ENCODE measurements at places on chromosomes 7 and 10. TPM values are rescaled to one million over a fixed set of nuclear protein-coding genes. Genes with fewer than 3 reads are reported as not detected.
A peak's percentile ranks its signal among the peaks of the same experiment; 100 is the strongest.

GRCh38 chr10:76072384-76072783, 641.0 kb downstream of the LRMDA start:
- DNase-seq, result no peak
- no peak overlapping the region for H3K4me3 ChIP-seq
- no peaks in the 10 kb centered on the region for H3K4me1 ChIP-seq
- no peak overlapping the region for H3K27ac ChIP-seq
- no peaks in the 10 kb centered on the region for H3K36me3 ChIP-seq
- peaks cover 3% of the 10 kb centered on the region for H3K27me3 ChIP-seq

DNA sequence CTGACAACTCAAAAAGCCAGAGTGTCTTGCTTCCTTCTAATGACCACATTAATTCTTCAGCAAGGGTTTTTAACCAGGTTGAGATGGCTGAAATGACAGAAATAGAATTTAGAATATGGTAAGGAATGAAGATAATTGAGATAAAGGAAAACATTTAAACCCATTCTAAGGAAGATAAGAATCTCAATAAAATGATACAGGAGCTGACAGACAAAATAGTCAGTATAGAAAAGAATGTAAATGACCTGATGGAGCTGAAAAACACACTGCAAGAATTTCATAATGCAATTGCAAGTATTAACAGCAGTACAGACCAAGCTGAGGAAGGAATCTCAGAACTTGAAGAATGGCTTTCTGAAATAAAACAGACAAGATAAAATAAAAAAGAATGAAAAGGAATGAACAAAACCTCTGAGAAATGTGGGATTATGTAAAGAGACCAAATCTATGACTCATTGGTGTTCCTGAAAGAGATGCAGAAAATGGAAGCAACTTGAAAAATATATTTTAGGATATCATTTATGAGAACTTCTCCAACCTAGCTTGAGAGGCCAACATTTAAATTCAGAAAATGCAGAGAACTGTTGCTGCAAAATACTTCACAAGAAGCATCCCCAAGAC, 87.1 kb downstream of the SAMD9 start:
- H3K27me3 ChIP-seq, result peaks cover 14% of the 10 kb centered on the region
- peaks cover 18% of the 10 kb centered on the region for H3K4me1 ChIP-seq
- H3K27ac ChIP-seq, result no peak overlapping the region
- no peak for DNase-seq
- no peak overlapping the region for H3K4me3 ChIP-seq

- no peak for DNase-seq
- peak overlapping the region; percentile 19 for H3K27ac ChIP-seq
- H3K36me3 ChIP-seq, result no peaks in the 10 kb centered on the region
- H3K27me3 ChIP-seq, result no peaks in the 10 kb centered on the region
Observed at GRCh38 chr7:24970676-24971075, 9.3 kb downstream of the OSBPL3 start.

- H3K4me3 ChIP-seq, result no peak overlapping the region
- no peak for DNase-seq
- no peaks in the 10 kb centered on the region for H3K27me3 ChIP-seq
- H3K27ac ChIP-seq, result no peak overlapping the region
- peaks cover 10% of the 10 kb centered on the region for H3K4me1 ChIP-seq
- peaks cover 10% of the 10 kb centered on the region for H3K36me3 ChIP-seq
Observed at GRCh38 chr7:18243731-18244130, 216.1 kb upstream of the PRPS1L1 start.

- H3K4me3 ChIP-seq, result no peak overlapping the region
- peaks cover 4% of the 10 kb centered on the region for H3K27me3 ChIP-seq
- no peaks in the 10 kb centered on the region for H3K4me1 ChIP-seq
- no peak for DNase-seq
- no peaks in the 10 kb centered on the region for H3K36me3 ChIP-seq
- no peak overlapping the region for H3K27ac ChIP-seq
Observed at GRCh38 chr7:42693722-42694121, 218.1 kb downstream of the C7orf25 start.

Gene OR2A12
- total RNA-seq, result not detected

Gene OR9A4
- total RNA-seq, result not detected

Gene C10orf53
- total RNA-seq, result not detected
